Activated CD4-positive, alpha-beta T cell treated with anti-CD3 and anti-CD28 coated beads, Interleukin-2, amount 10 ng/mL, durations not matched to agents 7 days and 5 days (primary cell): ENCODE measurements at places on chromosomes 7 and 10. TPM values are rescaled to one million over a fixed set of nuclear protein-coding genes. Genes with fewer than 3 reads are reported as not detected.

DNA sequence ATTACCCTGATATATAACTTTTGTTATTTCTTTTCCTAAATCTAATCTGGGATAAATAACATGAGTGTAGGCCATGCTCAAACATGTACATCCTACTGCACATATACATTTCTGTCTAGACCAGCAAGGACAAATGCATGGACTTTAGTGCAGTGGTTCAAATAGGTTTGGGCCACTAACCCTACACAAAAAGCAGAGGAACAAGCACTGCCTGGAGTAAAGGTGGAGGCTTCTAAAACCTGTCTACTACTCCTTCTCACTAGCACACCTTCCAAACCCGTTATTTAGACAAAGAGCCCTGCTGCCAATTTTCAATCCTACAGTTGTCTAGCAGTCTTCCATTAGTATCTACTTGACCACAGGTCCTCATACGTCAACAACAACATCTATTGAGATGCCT lies 34.8 kb downstream of the SGCE start:
- peaks cover 8% of the 10 kb centered on the region for H3K4me1 ChIP-seq
- H3K36me3 ChIP-seq = no peaks in the 10 kb centered on the region
- no peak overlapping the region for H3K27ac ChIP-seq
- H3K4me3 ChIP-seq = no peak overlapping the region

- H3K4me1 ChIP-seq = peaks cover 5% of the 10 kb centered on the region
- H3K36me3 ChIP-seq = peaks cover 2% of the 10 kb centered on the region
- no peak overlapping the region for H3K27ac ChIP-seq
- H3K4me3 ChIP-seq = no peak overlapping the region
These were observed 11.3 kb upstream of the SAMD9L start for GRCh38 chr7:93159490-93159889.

Gene LIPK
- not detected for total RNA-seq

GRCh38 chr10:78931321-78932053 lies 137.3 kb upstream of the ZMIZ1 start:
- no peak overlapping the region for H3K27ac ChIP-seq
- H3K4me3 ChIP-seq = no peak overlapping the region
- no peak for DNase-seq
- H3K27me3 ChIP-seq = no peaks in the 10 kb centered on the region

GRCh38 chr7:2717293-2718261 lies 29.6 kb downstream of the AMZ1 start:
- H3K27me3 ChIP-seq = peaks cover 7% of the 10 kb centered on the region
- peaks cover 4% of the 10 kb centered on the region for H3K36me3 ChIP-seq
- H3K4me1 ChIP-seq = peaks cover 78% of the 10 kb centered on the region
- peak overlapping the region; percentile 30 for H3K4me3 ChIP-seq
- peak; percentile 58 for DNase-seq

GRCh38 chr10:25959540-25960232 lies 25.7 kb downstream of the MYO3A start:
- H3K36me3 ChIP-seq = no peaks in the 10 kb centered on the region
- DNase-seq = no peak
- H3K27ac ChIP-seq = no peak overlapping the region
- no peaks in the 10 kb centered on the region for H3K4me1 ChIP-seq
- no peak overlapping the region for H3K4me3 ChIP-seq

GRCh38 chr7:50153148-50153547 lies 60.1 kb upstream of the ZPBP start:
- H3K27ac ChIP-seq = no peak overlapping the region
- H3K36me3 ChIP-seq = peaks cover 3% of the 10 kb centered on the region
- H3K27me3 ChIP-seq = no peaks in the 10 kb centered on the region
- peaks cover 49% of the 10 kb centered on the region for H3K4me1 ChIP-seq
- no peak overlapping the region for H3K4me3 ChIP-seq

DNA sequence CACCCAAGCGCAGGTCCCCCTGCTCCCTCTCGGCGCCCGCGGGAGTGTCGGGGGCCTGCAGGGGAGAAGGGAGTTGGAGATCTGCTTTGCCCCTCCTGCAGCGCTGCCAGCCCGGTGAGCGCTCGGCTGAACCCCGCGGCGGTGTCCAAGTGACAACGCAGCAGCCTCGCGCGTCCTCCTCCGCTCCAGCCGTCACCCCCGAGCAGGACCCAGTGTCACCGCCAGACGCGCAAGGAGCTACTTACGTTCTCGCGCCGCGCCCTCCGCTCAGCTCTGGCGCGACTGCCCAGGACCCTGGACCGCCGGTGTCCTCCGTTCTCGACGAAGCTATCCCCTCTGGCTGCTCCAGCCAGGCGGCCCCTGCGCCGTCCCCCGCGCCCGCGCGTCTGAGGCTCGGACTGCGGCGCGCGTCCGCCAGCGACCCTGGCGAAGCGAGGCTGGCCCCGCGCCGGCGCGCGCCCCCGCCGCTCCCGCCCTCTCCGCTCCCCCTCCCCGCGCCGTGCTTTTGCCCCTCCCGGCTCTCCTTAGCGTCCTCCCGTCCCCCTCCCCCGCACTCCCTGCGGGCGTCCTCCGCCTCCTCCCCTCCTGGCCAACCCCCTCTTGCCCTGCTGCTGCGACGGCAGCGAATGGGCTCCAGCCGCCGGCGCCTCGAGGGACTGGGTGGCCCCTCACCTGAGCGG lies at the start of gene NRCAM:
TSS of gene NRCAM (minus strand) at position 439 of the 680 bp plus-strand sequence. CDS start 216,372 bp downstream, outside the sequence.
- DNase-seq = peak; percentile 26
- peak within 1 kb of the TSS; percentile 26 for H3K27ac ChIP-seq
- H3K4me3 ChIP-seq = peak within 1 kb of the TSS; percentile 57
- H3K36me3 ChIP-seq = no peaks in the 10 kb centered on the region
- H3K4me1 ChIP-seq = peaks cover 12% of the 10 kb centered on the region

DNA sequence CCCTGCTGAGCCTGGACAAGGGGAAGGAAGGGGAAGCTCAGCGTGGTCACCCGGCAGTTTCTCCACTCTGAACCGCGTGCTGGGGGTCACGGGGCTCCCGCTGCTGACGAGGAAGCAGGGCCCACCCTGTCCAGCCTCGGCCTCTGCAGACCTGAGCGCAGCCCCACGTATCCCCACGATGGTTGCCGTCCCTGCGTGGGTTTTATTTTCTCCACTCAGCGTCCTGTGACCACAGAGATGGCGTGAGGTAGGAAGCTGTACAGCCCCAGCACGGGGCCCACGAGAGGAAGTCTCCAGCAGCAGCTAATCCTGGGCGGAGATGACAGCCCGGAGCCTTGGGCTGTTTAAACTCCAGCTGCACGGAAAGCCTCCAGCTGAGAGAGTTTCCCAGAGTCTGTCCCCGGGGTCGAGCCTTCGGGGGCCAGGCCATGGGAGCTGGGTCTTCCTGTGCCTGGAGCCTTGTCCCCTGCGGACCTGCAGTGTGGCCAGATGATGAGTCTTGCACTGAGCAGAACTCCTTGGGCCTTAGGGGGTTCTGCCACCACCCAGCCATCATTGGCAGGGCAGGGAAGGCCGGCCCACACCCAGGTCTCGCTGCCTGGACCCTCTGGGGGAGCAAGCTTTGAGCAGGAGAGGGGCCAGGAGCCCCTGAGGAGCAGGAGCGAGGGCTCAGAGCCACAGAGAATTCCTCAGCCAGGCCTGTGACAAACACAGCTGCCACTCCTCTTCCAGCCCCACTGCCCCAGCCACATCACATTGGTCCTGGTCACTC lies 72.8 kb upstream of the FAM20C start:
- H3K4me3 ChIP-seq = no peak overlapping the region
- no peaks in the 10 kb centered on the region for H3K36me3 ChIP-seq
- H3K27ac ChIP-seq = no peak overlapping the region
- peaks cover 7% of the 10 kb centered on the region for H3K27me3 ChIP-seq
- H3K4me1 ChIP-seq = no peaks in the 10 kb centered on the region
- no peak for DNase-seq

Gene SPOCK2
- total RNA-seq = 424 TPM

DNA sequence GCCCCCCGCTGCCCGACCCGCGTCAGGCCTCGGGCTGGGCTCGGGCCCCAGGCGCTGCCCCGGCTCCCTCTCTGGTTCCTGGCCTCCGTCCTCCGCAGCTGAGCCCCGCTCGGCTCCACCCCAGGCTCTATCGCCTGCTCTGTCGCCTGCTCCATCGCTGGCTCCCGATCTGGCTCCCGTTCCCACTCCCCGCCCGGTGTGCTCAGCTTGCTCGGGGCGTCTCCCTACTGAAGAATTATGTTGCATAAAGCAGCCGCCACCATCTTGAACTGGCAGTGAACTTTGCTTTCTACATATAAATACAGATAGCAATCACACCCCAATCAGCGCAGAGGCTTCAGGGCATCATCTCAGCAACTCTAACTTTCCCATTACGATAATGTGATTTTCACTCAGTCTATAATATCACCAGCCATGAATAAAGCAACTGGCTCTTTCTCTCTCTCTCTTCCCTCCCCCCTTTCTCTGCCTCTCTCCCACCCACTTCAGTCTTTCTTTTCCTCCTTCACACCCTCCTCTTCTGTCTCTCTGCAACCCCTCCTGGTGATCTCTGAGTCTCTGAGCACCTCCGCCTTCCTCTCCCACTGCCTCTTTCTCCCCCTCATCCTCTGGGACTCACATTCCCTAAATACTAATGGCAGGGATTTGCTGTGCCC lies 43.3 kb upstream of the BTRC start:
- H3K36me3 ChIP-seq = no peaks in the 10 kb centered on the region
- no peak overlapping the region for H3K4me3 ChIP-seq
- no peak for DNase-seq
- peaks cover 6% of the 10 kb centered on the region for H3K4me1 ChIP-seq
- peaks cover 47% of the 10 kb centered on the region for H3K27me3 ChIP-seq
- H3K27ac ChIP-seq = no peak overlapping the region

Gene MLXIPL
- not detected for total RNA-seq

DNA sequence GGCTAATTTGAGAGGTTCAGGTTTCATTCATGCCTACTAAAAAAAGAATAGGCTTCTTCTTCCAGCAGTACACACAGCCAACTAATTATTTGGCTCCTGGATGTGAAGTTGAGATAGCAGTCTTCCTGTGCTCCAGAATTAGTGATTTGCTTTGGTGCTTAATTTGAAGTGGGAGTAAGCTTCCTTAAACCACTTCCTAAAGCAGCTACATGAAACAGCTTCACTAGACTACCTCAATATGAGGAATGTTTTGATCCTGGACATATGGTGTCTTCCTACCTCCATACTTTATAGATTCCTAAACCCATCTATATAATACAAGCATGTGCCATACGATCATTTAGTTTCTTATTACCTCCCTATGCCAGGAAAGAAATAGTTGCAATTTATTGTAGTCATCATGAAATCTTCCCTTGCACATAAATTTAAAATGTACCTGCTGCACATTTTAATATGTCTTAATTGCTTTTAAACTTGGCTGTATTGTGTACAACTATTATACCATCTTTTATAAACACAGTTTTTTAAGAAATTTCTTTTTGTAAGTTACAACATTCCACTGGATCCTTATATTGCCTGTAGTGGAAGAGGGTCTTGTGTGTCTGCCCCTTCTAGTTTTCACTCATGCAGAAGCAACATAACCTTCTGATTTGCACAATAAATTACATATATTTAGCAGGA lies 8.6 kb downstream of the VIM start:
- no peak overlapping the region for H3K27ac ChIP-seq
- peaks cover 57% of the 10 kb centered on the region for H3K36me3 ChIP-seq
- H3K27me3 ChIP-seq = no peaks in the 10 kb centered on the region

GRCh38 chr7:78130446-78131215 lies 332.1 kb downstream of the PHTF2 start:
- H3K27ac ChIP-seq = no peak overlapping the region
- no peaks in the 10 kb centered on the region for H3K36me3 ChIP-seq
- peaks cover 2% of the 10 kb centered on the region for H3K27me3 ChIP-seq
- no peak overlapping the region for H3K4me3 ChIP-seq

DNA sequence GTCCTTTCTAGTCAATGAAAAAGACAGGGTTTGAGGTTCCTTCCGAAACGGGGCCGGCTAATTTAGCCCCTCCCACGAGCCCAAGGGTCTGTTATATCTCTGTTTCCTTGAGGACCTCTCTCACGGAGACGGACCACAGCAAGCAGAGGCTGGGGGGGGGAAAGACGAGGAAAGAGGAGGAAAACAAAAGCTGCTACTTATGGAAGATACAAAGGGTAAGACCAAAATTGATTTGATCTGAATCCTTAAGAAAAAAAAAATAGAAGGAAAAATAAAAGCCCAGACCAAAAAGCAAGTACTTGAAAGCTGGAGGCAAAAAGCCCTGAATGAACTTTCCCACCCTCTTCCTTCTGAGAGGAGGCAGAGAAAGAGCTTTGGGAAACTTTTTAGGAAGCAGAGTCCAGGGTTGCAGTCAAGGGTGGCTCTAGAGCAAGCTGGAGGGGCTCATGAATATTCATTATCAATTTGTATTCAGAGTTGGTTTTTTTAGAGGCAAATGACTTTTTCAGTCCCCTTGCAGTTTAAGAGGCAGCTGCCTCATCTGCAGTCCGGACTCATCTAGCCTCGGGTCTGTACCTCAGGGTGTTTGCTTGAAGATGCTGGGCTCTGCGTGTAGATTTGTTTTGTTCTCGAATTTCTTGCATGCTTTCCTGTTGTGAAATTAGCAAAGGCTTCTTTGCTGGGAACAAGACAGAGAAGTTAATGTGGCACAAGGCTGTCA lies at the start of gene ENTPD1:
TSS of gene ENTPD1 (plus strand) at position 123 of the 721 bp plus-strand sequence. CDS start at position 200, 77 bp downstream.
- no peaks in the 10 kb centered on the region for H3K36me3 ChIP-seq
- peaks cover 25% of the 10 kb centered on the region for H3K27me3 ChIP-seq
- peaks cover 3% of the 10 kb centered on the region for H3K4me1 ChIP-seq
- no peak for DNase-seq
- H3K4me3 ChIP-seq = no peak within 1 kb of the TSS

DNA sequence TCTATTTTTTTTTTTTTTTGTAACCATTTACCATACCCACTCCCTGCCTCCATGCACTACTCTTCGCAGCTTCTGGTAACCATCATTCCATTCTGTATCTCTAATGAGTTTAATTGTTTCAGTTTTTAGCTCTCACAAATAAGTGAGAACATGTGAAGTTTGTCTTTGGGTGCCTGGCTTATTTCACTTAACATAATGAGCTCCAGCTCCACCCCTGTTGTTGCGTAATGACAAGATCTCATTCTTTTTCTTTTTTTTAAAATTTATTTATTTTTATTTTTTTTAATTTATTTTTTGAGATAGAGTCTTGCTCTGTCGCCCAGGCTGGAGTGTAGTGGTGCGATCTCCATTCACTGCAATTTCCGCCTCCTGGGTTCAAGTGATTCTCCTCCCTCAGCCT lies 142.3 kb upstream of the PCLO start:
- no peak for DNase-seq
- H3K4me1 ChIP-seq = no peaks in the 10 kb centered on the region
- H3K27ac ChIP-seq = no peak overlapping the region
- H3K27me3 ChIP-seq = no peaks in the 10 kb centered on the region

DNA sequence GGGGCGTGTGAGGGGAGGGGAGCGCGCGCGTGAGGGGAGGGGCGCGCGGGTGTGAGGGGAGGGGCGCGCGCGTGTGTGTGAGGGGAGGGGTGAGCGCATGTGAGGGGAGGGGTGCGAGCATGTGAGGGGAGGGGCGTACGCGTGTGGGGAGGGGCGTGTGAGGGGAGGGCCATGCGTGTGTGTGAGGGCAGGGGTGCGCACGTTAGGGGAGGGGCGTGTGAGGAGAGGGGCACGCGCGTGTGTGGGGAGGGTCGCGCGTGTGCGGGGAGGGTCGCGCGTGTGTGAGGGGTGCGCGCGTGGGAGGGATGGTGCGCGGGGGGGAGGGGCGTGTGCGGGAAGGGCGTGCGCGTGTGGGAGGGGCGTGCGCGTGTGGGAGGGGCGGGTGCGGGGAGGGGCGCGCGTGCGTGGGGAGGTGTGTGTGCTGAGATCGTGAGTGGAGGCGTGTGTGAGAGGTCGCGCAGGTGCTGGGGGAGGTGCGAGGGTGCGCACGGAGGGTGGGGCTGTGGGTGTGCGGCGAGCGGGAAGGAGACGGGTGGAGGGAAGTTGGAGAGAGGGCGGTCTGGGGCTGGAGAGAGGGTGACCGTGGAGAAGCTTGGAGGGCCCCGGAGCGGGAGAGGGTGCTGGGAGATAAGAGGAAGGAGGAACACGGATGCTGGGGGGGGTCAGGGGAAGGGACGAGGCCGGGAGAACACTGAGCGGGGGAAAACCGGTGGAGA lies 19.7 kb downstream of the MXI1 start:
- peaks cover 34% of the 10 kb centered on the region for H3K4me1 ChIP-seq
- peak; percentile 77 for DNase-seq
- peaks cover 5% of the 10 kb centered on the region for H3K36me3 ChIP-seq
- H3K27me3 ChIP-seq = no peaks in the 10 kb centered on the region
